Tibial nerve (tissue), 4 donors: ENCODE measurements at places on chromosomes 16 and 17. TPM values are rescaled to one million over a fixed set of nuclear protein-coding genes. Genes with fewer than 3 reads are reported as not detected.

DNA sequence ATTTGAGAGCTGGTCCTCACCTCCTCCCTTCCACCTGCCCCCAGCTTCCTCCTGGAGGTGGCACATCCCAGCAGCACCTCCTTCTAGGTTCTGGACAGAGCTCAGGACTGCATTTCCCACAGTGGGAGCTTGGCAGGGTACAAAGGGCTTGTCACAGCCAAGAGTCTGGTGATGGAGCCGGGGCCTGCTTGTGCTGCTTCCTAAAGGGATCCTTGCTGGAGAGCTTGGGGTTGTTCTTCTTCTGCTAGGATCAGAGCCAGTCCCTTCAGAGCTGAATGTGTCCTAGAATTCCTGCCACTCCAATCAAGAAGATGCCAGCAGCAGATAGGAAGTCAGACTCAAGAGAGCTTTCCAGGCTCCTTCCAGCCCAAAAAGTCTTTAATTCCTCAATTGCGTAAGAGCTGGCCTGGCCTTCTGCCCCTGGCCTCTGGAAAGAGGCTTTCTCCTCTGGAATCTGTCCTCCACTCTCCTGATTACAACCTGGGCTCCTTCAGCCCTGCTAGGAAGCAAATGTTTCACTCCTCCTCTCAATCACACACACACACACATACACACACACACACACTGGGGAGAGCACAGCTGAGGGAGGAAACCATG lies 4.4 kb downstream of the CD300E start:
- H3K27ac ChIP-seq = no peak overlapping the region
- peak; percentile 56 for DNase-seq
- H3K4me1 ChIP-seq = no peaks in the 10 kb centered on the region
- H3K27me3 ChIP-seq = no peaks in the 10 kb centered on the region
- no peak overlapping the region for H3K4me3 ChIP-seq

DNA sequence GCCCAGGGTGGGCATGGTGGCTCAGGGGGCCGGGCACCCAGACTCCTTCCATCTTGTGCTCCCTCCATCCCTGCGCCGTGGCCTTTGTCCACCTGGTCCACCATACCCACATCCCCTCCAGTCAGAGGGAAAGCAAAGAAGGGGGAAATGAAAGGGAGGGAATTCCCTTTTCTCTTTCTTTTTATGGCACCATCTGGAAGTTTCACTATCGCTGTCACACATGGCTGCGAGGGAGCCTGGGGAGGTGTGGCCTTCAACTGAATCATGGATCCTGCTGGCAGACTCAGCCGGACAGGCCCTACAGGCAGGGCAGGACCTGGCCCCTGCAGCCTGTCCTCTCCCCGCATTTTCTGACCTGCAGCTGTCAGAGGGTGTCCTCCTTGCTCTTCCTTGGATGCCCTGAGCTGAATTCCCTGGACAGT lies 6.2 kb downstream of the SLC12A3 start:
- H3K4me1 ChIP-seq = no peaks in the 10 kb centered on the region
- H3K27ac ChIP-seq = no peak overlapping the region
- no peaks in the 10 kb centered on the region for H3K27me3 ChIP-seq
- no peaks in the 10 kb centered on the region for H3K36me3 ChIP-seq
- no peak for DNase-seq

- H3K27me3 ChIP-seq = no peaks in the 10 kb centered on the region
- H3K4me1 ChIP-seq = peaks cover 91% of the 10 kb centered on the region
- H3K27ac ChIP-seq = peak overlapping the region; percentile 89
- peaks cover 5% of the 10 kb centered on the region for H3K36me3 ChIP-seq
- no peak overlapping the region for H3K4me3 ChIP-seq
Observed at GRCh38 chr17:77422748-77423113, 282.0 kb downstream of the SEC14L1 start.

- H3K4me3 ChIP-seq = no peak overlapping the region
- H3K4me1 ChIP-seq = no peaks in the 10 kb centered on the region
- DNase-seq = no peak
- no peak overlapping the region for H3K27ac ChIP-seq
Observed at GRCh38 chr16:1347286-1347855, 4.3 kb downstream of the TSR3 start.

GRCh38 chr17:9937241-9937761 lies 32.2 kb upstream of the RCVRN start:
- no peaks in the 10 kb centered on the region for H3K27me3 ChIP-seq
- DNase-seq = no peak
- H3K36me3 ChIP-seq = peaks cover 86% of the 10 kb centered on the region

- H3K27ac ChIP-seq = no peak within 1 kb of the TSS
- H3K27me3 ChIP-seq = no peaks in the 10 kb centered on the region
- H3K36me3 ChIP-seq = no peaks in the 10 kb centered on the region
- H3K4me1 ChIP-seq = no peaks in the 10 kb centered on the region
- DNase-seq = no peak
- H3K4me3 ChIP-seq = no peak within 1 kb of the TSS
Observed at GRCh38 chr17:41008811-41009210, at the start of gene KRTAP3-1. Gene KRTAP3-1 (minus strand): TSS chr17:41009128. CDS start chr17:41009074, 54 bp downstream.

GRCh38 chr17:75113798-75114551 lies 4.2 kb downstream of the ARMC7 start:
- no peaks in the 10 kb centered on the region for H3K36me3 ChIP-seq
- H3K27me3 ChIP-seq = no peaks in the 10 kb centered on the region
- peak overlapping the region; percentile 30 for H3K4me3 ChIP-seq
- DNase-seq = peak; percentile 98

DNA sequence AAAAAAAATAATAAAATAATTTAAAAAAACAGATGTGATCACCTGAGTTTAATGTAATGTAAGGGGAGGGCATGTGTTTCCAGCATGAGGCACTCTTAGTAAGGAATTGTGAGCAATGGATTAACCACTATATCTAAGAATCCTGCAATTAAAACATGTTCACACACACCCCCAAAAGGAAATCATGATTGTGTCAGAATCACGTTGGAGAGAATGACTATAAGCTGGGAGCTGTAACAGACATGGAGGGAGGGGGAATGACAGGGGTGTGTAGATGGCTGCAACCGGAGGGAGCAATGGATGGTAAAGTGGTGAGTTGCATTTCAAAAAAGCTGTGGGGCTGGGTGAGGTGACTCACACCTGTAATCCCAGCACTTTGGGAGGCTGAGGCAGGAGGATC lies 13.6 kb upstream of the CCL22 start:
- no peaks in the 10 kb centered on the region for H3K4me1 ChIP-seq
- no peak for DNase-seq
- H3K27ac ChIP-seq = no peak overlapping the region

GRCh38 chr16:53891409-53892139 lies 187.6 kb downstream of the FTO start:
- no peak overlapping the region for H3K27ac ChIP-seq
- no peak for DNase-seq
- H3K4me3 ChIP-seq = no peak overlapping the region
- H3K27me3 ChIP-seq = no peaks in the 10 kb centered on the region
- no peaks in the 10 kb centered on the region for H3K4me1 ChIP-seq
- no peaks in the 10 kb centered on the region for H3K36me3 ChIP-seq

DNA sequence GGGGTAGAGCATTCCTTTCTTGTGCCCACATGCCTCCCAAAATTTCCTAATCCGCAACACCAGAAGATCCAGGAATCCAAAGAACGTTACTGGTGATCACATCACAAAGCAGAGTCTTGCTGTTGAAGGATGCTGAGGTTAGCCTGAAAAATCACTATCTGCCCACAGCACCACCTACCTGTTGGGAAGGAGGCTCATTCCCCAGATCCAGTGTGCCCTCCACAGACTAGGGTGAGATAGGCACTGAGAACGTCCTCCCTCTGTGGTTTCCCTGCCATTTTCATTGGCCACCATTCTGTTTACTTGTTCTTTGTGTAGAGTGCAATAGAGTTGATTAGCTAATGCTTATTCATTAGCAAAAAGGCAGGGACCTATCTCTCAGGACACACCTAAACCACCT lies 30.3 kb downstream of the RCVRN start:
- peaks cover 13% of the 10 kb centered on the region for H3K4me1 ChIP-seq
- H3K36me3 ChIP-seq = no peaks in the 10 kb centered on the region
- no peak overlapping the region for H3K27ac ChIP-seq
- DNase-seq = no peak

DNA sequence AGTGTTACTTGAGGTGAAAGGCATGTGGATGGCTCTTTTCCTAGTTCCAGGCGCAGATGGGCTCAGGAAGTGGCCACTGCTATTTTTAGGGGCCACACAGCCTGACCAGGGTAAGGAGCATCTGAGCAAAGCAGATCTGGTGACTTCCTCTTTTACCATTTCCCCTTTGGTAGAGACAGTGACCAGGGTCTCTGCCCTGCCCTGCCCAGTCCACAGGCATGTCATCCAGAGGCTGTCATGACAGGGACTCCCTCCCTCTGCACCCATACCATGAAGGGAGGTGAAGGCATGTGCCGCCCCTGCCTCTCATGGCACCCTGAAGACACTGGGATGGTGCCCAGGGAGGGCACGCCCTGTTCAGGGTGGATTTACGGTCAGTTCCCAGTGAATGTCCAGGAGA lies 2.2 kb downstream of the PLA2G15 start:
- no peak for DNase-seq
- H3K4me3 ChIP-seq = no peak overlapping the region
- peaks cover 32% of the 10 kb centered on the region for H3K4me1 ChIP-seq
- no peaks in the 10 kb centered on the region for H3K27me3 ChIP-seq
- no peak overlapping the region for H3K27ac ChIP-seq

Gene CCL18
- total RNA-seq = not detected

Gene LLGL2
- 8.4 TPM for total RNA-seq

Gene TMEM98
- total RNA-seq = 198 TPM

Gene HOXB9
- 0.21 TPM for total RNA-seq
